Caco-2 (cell line): ENCODE measurements at places on chromosomes 1 and 21. TPM values are rescaled to one million over a fixed set of nuclear protein-coding genes. Genes with fewer than 3 reads are reported as not detected.

Gene GNAT2
- total RNA-seq = not detected in 2 replicates

Gene PDC
- total RNA-seq = not detected in 2 replicates

Gene TEKT2
- total RNA-seq = not detected in 2 replicates

GRCh38 chr21:39005502-39005787 is 177.8 kb downstream of the PSMG1 start:
- DNase-seq = no peak

GRCh38 chr1:159936273-159936904 is 9.0 kb downstream of the IGSF9 start:
- peak; percentile 85 for DNase-seq

- DNase-seq = no peak
These were observed 1453.2 kb downstream of the PLA2G4A start for GRCh38 chr1:188281921-188282320.

- DNase-seq = no peak
These were observed 178.7 kb downstream of the MRPL39 start for GRCh38 chr21:25428537-25428936.

DNA sequence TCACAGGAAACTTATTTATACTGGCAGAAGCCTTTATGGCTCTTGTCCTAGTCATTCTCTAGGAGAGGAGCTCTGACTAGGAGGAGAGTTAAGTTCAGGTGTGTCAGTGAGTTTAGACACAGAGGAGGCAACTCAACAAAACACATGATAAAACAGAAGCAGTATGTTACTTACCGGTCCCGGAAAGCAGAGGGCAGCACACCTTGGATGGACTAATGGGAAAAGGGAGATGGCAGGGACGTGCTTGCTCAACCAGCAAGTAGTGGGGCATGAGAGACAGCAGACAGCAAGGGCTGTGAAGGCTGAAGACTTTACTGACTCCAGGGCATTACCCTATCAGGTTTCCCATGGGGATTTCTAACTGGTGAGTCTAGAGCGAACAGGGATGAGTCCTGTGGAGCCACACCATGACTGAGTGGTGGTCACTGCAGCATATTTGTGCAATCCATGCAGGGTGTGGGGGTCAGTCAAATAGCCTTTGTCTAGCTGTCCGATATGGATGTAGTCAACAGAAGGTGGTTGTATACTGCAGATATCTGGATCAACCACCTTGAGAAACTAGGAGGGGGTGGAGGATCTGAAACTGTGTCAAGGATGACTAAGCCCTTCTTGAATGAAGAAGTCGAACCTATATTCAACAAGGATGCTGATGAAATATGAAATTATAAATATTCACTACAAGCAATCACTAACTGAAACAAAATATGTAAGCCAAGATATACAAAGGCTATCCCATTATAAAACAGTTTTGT is 596.3 kb upstream of the CHRM3 start:
- DNase-seq = no peak

GRCh38 chr1:86477256-86477655 is 8.5 kb downstream of the CLCA1 start:
- no peak for DNase-seq

GRCh38 chr21:44330698-44331097 is 8.5 kb downstream of the CFAP410 start:
- DNase-seq = no peak

DNA sequence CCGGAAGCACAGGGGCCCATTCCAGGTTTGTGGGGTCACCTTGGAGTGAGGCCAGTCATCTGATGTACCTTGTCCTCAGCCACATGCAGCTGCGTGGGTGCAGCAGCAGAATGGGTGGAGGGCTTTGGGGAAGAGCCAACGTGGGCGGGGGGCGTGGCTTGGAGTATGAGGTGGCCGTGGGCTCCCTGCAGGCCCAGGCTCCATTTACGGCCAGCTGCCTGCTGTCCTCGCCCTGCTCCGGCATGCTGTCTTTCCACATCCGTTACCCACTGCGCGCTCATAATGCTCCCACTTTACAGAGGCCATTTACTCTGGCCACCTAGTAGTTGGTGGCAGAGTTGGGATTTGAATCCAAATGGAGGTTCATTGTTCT is 27.8 kb upstream of the TINAGL1 start:
- DNase-seq = peak; percentile 47

GRCh38 chr21:37855647-37856625 is 60.3 kb downstream of the KCNJ6 start:
- DNase-seq = no peak

- no peak for DNase-seq
These were observed 35.6 kb downstream of the GPA33 start for GRCh38 chr1:167054531-167054930.

DNA sequence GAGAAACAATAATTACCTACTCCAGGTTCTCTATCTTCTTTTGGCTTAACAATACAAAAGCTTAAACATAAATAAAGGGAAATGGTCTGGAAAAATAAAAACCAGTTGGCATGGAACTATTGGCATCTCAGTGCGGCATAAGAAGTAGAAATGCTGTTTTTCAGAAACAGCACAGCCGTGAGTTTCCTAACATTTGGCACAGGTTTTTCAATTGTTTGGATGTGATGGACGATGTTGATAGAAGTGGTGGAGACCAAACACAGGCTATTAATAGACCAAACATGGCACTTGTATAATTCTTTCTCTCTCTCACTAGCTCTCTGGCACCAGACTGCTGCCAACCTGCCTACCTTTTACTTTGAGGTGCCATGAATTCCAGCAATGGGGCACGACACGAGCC is 36.2 kb downstream of the KCNN3 start:
- no peak for DNase-seq

- DNase-seq = no peak
These were observed 85.5 kb downstream of the VWA5B1 start for GRCh38 chr1:20376171-20376570.

- DNase-seq = no peak
These were observed 82.8 kb downstream of the GLIS1 start for GRCh38 chr1:53655931-53656746.

DNA sequence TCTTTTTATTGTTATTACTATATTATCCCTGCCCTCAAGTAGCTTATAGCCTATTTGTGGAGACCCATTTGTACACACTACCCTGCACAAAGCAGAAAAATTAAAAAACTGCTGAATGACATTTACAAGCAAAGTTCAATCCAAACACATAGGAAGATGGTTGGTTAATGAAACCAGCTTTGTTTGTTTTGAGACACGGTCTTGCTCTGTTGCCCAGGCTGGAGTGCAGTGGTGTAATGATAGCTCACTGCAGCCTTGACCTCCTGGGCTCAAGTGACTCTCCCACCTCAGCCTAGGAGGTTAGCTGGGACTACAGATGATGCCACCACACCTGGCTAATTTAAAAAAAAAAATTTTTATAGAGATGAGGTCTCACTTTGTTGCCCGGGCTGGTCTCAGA is 31.6 kb downstream of the TGFB2 start:
- no peak for DNase-seq
